Left lung (tissue), 14 donors: ENCODE measurements at places on chromosomes 2 and 18.

GRCh38 chr2:45554742-45555140 lies 56.3 kb downstream of the SRBD1 start:
- DNase-seq = no peak

DNA sequence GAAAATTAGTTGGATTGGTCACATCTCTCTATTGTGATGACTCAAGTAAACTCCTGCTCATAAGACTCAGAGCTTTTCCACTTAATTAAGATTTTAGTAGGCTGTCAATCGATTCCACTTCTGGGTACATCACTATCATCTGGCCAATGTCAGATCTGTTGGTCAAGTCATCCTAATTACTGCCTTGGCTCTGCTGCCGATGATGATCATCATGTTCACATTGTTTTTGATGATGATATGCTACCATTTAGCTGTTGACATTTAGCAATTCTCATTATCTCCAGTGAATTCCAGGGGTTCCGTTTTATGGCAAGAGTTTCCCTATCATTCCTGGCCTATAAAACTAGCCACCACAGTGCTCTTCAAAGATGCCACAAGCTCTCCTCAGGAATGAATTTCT lies 253.4 kb downstream of the IKZF2 start:
- no peak for DNase-seq

DNA sequence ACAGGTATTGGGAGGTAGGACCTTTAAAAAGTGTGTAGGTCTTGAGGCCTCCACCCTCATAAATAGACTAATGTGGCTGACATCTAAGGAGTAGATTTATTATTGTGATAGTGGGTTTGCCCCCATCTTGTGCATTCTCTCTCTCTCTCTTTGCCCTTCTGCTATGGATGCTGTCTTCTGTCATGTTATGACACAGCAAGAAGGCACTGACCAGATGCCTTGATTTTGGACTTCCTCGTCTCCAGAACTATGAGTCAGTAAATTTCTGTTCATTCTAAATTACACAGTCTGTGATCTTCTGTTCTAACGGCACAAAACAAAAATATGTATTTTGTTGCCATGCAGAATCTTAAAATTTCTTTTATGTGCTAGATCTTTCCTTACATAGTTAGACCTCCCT lies 66.9 kb downstream of the ATAD2B start:
- no peak for DNase-seq

- DNase-seq = no peak
These were observed 1577.7 kb upstream of the ACVR2A start for GRCh38 chr2:146267093-146267492.

- peak; percentile 46 for DNase-seq
These were observed 91.6 kb downstream of the ITGB1BP1 start for GRCh38 chr2:9331704-9332103.
